Esophagus mucosa (tissue), 1 donor: ENCODE measurements at places on chromosomes 2 and 18.

GRCh38 chr18:58128381-58129374, 84.7 kb downstream of the NEDD4L start:
- no peak for ATAC-seq

DNA sequence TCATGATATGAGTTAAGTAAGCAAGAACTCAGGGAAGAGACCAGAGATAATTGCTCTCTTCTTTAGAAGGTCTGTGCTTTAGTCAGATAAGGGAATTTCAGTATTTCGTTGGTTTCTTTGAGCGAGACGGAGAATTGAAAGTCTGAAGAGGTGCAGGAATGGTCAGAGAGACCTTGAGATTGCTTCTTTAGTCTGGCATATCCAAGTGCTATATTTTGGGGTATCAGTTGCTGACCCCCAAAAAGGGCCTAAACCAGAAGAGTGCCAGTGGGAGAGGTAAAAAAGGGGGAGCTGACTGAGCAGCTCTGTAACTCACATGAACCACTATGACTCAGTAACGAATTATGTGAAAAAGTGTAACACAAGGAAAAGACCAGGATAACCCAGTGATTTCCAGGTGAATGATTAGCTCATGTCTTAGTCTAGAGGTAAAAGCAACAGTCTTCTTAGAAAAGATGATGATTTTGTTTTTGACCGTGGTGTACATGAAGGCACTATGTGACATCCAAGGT, 932.9 kb downstream of the TDRD15 start:
- ATAC-seq = no peak

DNA sequence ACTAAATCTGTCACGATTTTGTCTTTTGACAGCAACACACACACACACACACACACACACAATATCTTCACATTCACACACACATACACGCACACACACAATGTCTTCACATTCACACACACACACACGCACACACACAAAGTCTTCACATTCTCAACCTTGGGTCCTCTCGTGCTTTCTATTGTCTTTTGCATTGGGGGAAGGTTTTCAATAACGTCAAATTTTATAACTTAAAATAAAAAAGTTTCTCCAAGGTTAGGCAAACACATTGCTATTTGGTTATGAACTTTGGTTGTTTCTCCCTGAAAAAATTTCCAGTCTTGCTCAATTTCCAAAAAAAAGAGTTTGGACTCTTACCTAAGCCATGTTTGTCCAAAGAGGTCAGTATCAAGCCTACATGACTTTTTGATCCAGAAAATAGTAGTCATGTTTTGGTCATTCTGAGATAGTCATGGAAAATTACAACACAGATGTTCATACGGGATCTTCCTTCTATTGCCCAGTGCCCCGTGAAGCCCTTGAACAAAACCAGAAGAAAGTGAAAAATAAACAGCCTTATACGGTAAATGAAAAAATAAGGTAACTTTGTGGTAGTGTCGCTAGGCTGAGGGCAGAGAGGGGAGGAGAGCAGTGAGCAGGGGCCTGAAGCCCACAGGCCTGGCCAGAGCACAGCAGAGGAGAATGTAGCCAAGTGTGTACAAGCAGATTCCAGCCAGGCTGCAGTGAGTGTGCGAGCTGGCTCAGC, 542.8 kb upstream of the ID2 start:
- ATAC-seq = no peak

DNA sequence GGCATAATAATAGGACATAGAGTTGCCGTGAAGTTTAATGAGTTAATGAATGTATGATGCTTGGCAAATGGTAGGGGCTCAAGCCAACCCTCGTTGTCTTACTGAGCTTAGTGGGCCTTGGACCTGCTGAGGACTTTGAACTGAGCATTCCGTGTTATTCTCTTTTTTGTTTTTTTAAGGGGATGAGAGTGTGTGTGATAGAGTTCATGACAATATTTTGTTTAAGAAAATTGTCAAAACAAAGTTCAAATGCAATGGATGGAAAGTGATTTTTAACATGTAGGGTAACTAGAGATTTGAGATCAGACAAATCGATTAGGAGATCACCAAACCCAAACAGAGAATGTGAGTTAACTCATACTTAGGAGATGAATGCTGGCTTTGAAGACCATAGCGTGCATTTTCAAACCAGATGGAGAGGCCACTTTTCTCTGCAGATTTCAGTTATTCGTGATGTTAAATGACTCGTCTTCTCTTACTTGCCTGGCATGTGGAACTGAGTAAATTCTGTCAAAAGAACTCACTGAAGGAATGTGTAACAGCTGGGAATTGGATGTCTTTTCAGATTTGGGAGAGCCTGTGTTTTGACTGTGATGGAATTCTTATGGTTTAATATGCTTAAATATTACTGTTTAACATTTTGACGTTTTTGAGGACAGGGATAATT, 88.7 kb downstream of the NEDD4L start:
- ATAC-seq = no peak

DNA sequence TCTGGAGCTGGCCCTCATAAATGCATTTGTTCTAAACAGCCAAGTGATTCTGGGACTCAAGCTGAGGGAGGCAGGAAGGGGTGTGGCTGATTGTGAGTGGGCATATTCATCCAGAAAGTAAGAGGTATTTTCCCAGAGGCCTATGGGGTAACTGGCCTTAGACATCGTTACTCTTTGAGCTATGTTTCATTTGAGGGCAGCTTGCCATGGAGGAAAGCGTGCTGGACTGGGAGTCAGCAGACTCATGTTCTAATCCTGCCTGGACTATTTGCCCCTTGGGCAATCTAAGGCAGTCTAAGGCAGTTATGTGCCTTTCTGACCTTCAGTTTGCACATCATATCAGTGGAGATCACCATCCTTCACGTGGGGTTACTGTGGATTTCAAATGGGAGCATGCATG, 93.5 kb upstream of the SLC14A2 start:
- no peak for ATAC-seq
